ENCODE measurements at places on chromosomes 5 and 9.

- no peak for DNase-seq
Observed at GRCh38 chr5:94196953-94197352, 421.5 kb downstream of the KIAA0825 start.

GRCh38 chr9:79046401-79046800, 525.4 kb upstream of the TLE4 start:
- no peak for DNase-seq

DNA sequence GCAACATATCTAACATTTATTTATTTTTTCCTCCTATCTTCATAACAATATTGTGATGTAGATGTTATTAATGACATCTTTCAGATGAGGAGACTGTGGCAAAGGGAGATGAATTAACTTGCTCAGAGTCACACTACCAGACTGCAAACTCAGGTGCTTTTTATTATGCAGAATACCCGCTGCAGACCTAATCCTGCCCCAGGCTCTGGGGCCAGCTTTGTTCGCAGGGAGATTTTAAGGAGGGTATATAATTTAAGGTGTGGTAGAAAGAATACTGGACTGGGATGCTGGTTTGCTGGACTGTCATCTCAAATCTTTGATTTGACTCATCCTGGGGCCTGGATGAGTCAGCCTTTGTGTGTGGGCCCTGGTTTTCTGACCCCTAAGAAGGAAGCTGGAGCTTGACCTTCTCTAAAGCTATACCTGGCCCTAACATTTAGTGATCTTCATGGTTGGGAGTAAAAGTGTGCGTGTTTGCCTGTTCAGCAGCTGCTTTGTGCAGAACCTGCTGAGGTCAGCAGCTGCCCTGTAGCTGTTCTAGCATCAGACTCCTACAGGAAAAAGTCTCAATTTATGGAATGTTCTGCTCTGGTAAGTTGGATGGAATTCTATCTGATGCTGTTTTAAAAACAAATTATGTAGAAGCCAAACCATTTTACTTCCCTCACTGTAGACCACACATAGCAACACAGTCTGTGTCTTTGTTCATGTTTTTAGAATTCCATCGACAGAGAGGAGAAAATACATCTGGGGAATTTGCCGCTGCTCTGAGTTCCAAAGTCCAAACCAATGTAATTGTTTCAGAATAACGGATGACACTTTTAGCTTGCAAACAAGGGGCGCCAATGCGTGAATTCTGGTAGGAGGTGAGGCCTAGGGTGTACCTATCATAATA, 4.5 kb downstream of the SLC36A1 start:
- no peak for DNase-seq

GRCh38 chr9:110183208-110184145, 24.5 kb downstream of the C9orf152 start:
- peak; percentile 54 for DNase-seq

- no peak for DNase-seq
Observed at GRCh38 chr5:75169516-75169915, 67.2 kb downstream of the ANKRD31 start.

GRCh38 chr9:18668944-18669343, 195.0 kb downstream of the ADAMTSL1 start:
- no peak for DNase-seq

DNA sequence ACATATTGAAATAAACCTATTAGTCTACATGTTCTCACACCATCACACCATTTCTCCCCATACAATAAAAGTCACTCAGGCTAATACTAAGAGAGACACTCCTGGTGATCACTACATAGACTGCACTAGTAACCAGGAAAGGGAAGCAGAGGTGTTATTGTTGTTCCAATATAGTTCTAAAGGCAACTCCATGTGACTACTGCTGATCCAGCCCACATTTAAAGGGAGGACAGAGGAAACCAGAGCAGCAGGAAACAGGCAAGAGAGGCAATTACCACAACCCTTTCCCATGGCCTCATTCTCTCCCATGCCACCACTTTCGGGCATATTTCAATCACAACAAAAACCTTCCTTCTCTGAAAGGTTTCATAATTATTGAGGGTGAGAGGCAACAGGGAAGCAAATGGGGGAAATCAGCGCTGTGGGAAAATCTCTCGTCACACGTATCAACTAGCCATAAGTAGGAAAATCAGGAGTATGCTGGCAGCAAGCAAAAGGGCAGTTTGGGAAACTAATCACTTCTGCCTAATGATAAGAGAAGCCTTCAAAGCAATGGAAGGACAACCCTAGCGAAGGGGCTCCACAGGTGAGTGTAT, 1.8 kb downstream of the UBAP2 start:
- DNase-seq = no peak

DNA sequence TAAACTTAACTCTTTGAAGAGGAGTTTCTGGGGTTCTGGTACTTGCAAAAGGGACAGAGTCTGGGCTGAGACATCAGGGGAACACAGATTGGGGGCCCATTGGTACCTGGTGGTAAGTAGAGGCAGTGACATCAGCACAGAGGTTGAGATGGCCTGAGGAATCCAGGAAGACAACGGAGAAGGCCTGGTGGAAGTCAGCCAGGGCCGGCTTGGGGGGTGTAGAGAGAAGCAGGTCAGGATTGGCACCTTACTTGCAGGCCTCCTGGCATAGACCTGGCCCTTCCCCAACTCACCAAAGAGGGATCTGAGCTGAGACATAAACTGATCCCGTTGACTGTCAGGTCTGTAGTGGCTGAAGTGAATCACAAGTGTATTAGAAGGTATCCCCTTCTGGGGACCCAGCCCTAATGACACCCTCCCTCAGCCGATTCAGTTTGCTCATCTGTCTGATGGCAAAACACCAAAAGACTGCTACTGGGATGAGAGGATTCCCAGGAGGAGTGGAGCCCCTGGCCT, 5.5 kb downstream of the NOL6 start:
- no peak for DNase-seq

- DNase-seq = no peak
Observed at GRCh38 chr5:81020478-81021167, 60.5 kb downstream of the RASGRF2 start.

DNA sequence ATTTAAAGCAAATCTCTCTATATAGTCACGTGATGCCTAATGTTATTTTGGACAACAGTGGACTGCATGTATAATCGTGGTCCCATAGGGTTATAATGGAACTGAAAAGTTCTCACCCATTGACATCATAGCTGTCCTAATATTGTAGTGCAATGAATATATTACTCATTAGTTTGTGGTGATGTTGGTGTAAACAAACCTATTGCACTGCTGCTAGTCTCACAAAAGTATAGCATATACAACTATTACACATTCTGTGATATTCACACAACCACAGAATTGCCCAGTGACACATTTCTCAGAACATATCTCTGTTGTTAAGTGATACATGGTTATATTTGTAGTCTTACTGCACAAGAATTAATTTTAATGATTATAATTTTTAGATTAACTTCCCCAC, 37.7 kb downstream of the IPO11 start:
- DNase-seq = no peak

DNA sequence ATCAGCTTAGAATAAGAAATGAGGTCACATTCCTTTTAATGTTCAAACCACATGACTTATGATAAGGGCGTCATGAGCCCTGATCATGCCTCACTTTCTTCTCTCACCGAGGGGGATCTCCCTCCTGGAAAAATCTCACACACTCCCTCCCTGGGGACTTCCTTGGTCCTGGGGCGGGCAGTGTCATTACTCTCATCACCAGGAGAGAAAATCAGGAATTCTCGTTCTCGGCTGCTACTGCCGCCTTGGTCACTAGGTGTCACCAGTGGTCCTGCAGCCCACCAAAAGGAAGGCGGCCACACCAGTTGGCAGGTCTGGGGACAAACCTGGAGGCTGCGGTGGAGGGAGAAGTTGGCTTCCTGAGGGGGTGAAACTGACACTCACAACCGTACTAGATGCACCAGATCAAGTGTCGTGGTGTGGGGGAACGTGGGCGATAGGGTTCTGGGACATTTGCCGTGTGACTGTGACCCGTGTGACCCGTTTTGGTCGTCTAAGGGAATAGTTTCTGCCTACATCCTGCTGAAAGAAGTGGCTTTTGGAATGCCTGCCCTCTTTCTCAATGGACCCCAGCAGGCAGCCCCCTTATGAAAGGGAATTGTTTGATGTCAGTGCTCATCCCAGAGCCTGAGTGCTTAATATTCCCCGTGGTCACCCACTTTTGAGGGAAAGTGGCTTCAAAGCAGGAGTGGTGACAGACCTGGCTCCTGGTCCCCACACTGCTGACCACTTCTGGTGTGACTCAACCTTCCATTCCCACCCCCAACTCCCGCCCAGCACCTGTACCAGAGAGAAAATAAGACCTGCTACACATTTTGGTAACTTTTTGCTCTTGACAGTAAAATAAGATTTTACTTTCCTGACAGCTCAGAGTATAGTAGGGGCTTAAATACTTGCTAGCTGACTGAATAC, 63.2 kb downstream of the ACER2 start:
- DNase-seq = no peak

DNA sequence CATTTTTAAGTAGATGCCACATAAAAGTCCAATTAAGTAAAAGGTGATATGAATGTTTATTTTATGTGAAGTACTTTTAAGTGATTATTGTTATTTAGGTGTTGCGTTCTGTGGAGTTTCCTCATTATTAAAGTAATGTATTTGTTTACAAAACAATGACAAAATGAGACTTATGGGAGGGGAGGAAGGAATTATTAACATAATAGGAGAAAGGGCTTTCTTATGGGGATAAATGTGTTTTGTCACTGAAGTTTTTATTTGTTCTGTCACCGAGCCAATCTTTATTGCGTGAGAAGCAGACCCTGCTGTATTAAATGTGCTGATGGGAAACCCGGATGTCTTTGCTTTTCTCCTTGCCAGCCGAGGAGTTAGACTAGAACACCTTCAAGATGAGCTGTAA, 44.5 kb downstream of the TRIO start:
- no peak for DNase-seq

DNA sequence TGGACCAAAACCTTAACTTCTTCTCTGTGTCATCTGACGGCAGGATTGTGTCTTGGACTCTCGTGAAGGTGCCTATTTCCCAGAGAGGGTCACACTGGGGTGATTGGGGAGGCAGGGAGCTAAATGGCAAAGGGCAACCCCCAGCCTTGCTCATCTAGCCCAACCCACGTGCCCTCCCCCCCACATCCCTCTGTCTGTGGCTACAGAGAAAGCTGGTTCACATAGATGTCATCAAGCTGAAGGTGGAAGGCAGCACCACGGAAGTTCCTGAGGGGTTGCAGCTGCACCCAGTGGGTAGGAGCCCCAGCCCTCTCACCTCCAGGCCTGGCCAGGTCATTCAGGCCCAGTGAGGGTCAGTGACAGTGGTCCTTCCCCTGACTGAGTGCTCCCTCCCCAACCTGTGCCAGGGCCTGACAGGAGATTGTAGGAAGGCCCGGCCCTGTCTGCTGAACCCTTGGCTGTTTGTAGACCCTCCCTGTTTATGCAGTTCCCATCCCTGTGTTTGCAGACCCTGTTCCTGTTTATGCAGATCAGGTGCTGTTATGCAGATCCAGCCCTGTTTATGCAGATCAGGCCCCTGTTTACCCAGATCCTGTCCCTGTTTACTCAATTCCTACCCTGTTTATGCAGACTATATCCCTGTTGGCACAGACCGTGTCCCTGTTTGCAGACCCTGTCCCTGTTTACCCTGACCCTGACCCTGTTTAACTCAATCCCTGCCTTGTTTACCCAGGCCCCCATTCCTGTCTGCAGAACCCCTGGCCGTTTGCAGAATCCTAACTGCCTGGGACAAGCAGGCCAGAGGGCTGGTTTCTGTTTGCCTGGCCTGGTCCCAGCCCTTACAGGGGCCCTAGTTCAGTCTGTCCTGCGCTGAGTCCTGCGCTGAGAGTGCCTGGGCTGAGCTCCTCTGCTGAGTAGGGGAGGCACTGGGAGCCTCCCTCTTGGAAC, 10.4 kb downstream of the ENHO start:
- DNase-seq = no peak

GRCh38 chr9:113837334-113837733, 38.8 kb upstream of the ZNF618 start:
- no peak for DNase-seq

DNA sequence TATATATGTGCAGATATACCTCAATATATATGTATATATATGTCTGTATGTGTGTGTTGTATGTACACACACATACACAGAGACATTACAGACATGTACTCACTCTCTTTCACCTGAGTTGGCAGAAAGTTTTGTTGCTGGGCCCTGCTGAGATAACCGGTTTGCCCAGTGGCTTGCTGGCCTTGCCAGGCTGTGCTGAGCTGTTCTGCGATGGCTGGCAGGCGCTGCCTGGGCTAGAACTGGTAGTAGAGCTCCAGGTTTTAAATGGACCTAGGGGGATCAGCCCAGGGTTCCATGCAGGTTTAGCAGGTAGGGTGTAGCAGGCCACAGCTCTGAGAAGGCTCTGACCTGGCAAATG, 394.3 kb downstream of the GADD45G start:
- DNase-seq = no peak

GRCh38 chr9:72211047-72211446, 61.8 kb downstream of the GDA start:
- no peak for DNase-seq

- DNase-seq = no peak
Observed at GRCh38 chr5:57067597-57067924, 106.3 kb upstream of the GPBP1 start.

- no peak for DNase-seq
Observed at GRCh38 chr5:112628214-112628980, 109.3 kb upstream of the APC start.

DNA sequence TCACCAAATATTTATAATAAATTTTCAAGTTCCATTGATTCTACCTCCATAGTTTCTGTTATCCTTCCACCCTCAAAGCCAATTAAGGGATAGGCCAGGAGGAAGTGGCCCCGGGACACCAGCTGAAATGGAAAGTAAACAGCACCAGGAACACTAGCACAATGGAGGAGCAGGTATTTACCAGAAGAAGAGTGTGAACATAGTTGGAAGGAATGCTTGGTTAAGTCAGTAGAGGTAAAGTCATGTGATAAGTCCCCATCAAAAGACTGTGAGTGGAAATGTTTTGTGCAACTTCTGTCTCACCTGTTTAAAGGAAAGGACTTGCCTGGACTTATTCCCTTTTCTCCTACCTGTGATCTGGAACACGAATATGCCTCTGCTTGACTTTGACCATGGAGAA, 146.7 kb upstream of the RAI14 start:
- DNase-seq = no peak

DNA sequence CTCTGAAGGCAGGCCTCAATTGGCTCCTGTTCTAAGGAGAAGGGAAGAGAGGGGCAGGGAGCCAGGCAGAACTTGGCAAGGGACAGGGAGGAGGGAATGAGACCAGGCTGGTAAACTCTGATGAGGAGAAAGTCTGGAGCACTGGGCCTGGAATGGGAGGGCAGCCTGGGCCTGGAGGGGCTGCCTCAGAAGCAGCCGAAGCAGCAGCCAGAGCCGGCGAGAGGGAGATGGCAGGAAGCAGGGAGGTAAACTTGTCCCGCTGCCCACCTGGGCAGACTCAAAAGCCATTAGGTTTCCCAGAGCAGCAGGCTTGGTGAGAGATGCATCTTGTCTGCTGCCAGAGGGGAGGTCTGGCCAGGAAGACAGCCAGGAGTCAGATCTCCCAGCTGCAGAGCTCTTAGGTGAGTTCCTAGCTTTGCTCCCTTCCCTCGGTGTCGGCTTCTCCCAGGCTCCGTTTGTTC, 37.0 kb upstream of the CRB2 start:
- no peak for DNase-seq

GRCh38 chr9:82993856-82994605, 68.9 kb downstream of the RASEF start:
- no peak for DNase-seq

- DNase-seq = no peak
Observed at GRCh38 chr9:131633491-131634031, 88.2 kb downstream of the PRRT1B start.

Data from bone marrow (tissue), 2 donors.